ENCODE measurements at places on chromosomes 5 and 9.

DNA sequence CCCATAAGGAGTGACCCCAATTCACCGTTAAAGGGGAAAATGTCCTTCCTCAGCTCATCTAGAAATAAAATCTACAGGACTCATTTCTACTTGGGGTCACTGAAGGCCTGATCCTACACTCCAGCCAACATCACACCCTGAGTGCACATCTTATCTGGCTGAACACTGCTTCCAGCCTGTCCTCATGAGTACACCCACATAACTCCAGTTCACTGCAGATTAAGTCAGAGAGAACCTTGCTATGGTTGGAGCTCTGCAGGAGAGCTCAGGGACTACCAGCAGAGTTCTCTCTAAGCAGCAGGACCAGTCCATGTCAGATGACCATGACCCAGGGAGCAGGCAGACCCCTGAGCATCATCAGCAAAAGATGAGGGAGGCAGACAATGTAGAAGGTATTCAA lies 126.9 kb upstream of the MAP3K1 start:
- DNase-seq = no peak

DNA sequence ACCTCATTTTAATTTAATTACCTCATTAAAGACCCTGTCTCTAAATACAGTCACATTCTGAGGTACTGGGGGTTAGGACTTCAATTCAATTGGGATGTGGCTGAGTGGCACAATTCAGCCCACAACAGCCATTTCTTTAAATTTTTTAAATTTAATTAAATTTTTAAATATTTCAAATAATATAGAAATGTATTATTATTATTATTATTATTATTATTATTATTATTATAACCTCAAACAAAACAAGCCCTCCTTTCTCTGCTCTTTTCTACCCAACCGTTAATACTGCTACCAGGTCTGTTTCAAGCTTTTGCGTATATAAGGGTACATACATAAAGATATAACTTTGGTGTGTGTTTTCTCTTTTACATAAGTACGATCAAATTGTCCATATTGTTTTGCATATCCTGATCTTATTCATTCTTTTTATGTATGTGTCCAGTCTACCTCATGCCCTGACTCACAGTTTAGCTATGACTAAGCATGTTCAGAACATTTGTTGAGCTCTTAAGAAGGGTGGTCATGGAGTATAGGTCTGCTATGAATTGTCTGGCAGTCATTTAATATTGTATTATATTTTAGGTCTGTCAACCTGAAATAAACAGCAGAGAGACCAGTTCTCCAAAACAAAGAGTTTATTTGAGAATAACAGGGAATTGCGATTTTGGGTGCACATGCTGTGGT lies 16.1 kb upstream of the RAB14 start:
- DNase-seq = no peak

GRCh38 chr5:93887678-93888077 lies 146.3 kb upstream of the POU5F2 start:
- DNase-seq = no peak

GRCh38 chr9:128020692-128021091 lies 39.9 kb upstream of the EEIG1 start:
- no peak for DNase-seq

DNA sequence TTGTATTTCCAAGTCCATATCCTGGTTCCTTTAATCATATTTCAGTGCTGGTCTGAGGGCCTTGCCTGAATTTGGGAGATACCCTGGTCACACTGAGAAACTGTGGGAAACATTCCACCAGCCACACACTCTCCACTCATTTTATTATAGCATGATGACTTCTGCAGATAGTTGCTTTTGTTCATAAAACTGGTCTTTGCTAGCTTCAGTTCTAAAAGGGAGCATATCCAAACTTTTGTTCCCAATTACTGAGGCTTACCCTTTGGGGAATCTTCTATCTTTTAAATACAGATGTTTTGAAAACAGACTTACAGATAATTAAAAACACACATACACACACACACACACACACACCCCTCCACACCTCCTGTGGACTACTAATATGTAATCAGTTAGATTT lies 21.0 kb downstream of the DMGDH start:
- no peak for DNase-seq

- no peak for DNase-seq
Measured at GRCh38 chr5:140114341-140115185, 654 bp downstream of the PURA start.

DNA sequence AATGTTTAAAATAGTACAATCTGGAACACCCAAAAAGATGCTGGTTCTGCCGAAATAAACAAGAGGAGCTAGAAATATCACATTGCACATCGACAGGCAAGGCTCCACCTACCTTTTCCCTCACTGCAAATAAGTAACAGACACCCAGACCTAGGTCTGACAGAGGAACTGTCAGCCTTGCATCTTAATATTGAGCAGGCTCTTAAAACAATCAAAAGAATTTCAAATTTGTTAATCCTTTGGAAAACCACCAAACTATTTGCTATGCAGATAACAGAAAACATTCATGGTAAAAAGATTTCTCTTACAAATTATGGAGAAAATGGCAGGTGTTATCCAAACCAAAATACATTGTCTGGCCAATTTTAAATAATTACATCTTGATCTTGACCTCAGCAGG lies 71.3 kb downstream of the FRMD3 start:
- DNase-seq = no peak

DNA sequence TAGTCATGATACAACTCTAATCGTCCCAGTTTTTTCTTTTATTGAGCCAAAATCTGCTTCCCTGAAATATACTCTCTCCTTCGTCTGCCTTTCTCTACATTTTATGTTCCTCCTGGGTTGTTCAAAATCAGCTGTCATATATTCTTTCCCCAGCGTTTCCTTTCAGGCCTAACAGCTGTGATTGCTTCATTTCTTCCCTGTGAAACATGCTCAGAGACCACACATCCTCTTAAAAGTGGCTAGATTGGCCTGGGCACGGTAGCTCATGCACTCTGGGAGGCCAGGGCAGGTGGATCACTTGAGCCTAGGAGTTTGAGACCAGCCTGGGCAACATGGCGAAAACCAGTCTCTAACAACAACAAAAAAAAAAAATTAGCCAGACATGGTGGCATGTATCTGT lies 25.1 kb downstream of the NFX1 start:
- no peak for DNase-seq

DNA sequence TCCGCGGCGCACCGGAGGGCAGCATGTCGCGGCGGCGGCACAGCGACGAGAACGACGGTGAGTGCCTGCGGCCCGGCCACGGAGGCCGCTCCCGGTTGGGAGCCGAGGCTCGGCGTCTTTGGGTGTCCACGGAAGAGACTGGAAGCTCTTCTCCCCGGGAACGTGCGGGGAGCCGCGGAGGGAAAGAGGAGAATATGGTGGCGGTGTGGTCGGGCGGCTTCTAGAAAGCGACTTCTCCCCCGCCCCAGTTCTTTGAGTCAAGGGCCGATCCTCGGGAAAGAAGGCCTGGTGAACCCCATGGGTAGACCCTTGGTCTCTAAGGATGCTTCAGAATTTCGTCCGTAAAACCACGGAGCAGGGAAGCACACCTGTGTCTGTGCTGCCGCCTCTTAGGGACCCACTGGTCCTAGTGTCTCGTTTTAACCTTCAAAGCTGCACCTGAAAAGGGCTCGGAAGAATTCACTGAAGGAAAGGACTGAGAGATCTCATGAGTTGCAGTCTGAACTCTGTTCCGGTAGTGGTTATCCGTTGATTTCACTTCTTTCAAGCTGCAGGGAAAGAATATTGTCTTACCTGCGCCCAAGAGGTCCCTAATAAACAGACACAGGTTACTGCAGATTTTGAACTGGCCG lies 354 bp downstream of the NCBP1 start:
- no peak for DNase-seq

- DNase-seq = no peak
Measured at GRCh38 chr5:107449369-107449768, 221.4 kb downstream of the EFNA5 start.

DNA sequence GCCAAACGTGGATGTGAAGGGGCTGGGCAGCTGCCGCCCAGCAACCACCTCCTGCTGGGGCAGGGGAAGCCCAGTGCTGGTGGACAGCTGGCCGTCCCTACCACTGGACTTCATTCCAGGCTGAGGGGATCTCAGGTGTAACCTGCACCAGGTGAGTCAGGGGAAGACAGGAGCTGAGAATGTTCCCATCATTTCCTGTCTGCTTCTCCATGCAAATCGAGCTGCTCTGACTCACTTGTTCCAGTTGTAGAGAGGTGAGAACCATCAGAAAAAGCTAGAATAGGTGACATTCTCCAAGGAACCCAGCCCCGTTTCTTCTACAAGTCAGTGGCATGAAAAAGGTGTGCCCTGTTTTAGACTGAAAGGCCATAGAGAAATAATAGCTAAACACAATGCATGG lies 21.8 kb upstream of the BARX1 start:
- DNase-seq = no peak

GRCh38 chr5:130514984-130515690 lies 610.9 kb downstream of the CHSY3 start:
- no peak for DNase-seq

DNA sequence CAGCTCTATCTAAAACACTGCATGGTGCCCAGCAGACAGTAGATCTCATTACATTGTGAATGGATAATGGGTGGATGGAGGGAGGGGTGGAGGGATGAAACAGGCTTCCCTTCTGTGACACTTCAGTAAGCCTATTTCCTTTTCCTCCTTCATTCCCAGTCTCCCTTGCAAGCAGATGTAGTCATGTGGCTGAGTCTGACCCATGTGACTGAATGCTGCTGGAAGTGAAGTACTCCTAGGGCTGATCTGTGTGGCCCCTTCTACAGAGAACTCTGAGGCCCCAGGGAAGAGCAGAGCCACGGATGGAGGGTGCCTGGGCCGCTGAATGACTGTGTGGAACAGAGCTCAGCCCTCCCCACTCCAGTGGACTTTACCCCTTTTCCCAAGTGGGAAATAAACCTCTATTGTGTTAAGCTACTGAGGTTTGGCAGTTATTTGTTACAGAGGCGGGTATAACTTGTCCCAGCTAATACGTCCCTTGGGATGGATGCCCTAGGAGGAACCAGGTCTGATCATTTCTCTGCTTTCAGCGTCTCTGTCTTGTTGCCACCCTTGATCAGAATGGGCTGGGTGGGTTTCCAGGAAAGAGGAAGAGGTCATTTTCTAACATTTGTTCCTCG lies 176.1 kb upstream of the MVB12B start:
- no peak for DNase-seq

DNA sequence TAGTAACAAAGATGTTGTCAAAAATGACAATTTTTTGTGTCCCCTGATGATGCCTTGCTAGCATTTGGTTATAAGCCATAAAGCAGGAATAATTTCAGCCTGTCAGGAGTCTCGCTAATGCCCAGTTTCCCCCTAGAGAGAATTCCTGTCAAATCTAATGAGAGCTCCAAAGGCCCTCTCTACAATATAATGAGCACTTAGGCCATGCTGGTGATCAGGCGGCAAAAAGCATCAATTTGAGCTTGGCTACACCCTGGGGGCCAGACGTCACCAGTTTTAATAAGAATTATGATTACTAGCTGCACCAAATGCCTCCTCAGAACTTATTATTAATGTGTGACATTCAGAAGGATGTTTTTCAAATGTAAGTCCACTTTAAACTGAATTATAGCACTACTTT lies 6.1 kb downstream of the TLE1 start:
- DNase-seq = no peak

- DNase-seq = no peak
Measured at GRCh38 chr5:122101636-122102285, 23.7 kb upstream of the LOX start.

DNA sequence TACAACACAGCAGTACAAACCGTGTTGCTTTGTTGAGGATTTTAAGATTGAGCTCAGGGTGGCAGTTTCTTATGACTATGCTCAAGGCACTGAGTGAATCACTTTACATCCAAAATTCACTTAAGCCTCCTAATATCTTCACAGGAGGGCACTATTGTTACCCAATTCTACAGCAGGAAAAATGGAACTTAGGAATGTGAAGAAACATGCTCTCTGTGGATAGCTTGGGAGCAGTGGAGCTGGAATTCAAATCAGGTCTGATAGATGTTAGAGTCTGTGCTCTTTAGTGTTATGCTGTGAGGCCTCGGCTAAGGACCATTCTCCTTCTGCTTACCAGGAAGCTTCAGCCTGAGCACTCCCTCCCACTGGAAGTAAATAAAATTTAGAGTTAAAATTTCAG lies 18.7 kb upstream of the HMHB1 start:
- no peak for DNase-seq

- DNase-seq = no peak
Measured at GRCh38 chr5:62256161-62257019, 49.6 kb upstream of the KIF2A start.

- no peak for DNase-seq
Measured at GRCh38 chr9:15889555-15889954, 336.7 kb downstream of the CCDC171 start.

DNA sequence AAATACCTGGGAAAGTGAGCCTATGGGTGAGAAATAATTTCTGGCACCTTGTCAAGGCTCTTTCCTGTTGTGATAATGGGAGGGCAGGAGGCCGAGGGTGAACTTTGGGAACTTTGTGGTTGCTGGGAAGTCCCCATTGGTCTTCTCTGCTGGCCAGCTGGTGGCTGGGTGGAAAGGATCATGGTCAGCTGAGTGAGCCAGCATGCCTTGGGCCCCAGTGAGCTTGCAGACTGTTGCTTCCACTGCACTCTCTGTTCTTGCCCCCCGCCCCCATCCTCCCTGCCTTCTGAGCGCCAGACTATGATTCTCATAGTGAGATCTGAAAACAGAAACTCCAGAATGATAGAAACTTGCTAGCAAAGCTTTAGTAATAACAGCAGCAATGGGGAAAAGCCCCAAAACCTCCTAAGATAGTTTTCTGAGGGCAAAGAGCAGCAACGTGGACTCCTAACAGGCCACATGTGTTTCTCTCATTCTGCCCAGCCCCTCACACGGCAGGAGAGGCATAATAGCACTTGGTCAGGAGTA lies 139.2 kb upstream of the SMARCA2 start:
- no peak for DNase-seq

DNA sequence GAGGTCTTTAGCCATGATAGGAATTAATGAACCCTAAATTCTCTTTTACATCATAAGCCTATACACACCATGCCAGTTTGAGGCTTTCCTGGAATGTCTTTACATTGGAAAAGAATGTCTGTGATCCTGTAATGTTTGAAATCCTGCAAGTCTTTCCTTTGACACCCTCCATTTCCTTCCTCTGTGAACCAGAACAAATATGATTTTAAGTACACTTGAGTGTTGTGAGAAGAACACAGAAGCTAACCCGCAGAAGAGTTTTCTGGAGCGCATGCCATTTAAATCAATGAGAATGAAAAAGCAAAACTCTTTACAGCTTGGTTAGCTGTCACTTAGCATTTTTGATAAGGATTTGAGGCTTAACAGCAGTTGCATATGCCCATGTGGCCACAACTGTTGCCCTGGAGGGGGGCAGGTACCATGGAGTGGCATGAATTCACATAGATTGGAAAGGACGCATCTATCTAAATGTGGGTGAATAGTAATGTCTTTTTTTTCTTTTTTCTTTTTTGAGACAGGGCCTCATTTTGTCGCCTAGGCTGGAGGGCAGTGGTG lies 372.6 kb downstream of the KDM4C start:
- DNase-seq = no peak

DNA sequence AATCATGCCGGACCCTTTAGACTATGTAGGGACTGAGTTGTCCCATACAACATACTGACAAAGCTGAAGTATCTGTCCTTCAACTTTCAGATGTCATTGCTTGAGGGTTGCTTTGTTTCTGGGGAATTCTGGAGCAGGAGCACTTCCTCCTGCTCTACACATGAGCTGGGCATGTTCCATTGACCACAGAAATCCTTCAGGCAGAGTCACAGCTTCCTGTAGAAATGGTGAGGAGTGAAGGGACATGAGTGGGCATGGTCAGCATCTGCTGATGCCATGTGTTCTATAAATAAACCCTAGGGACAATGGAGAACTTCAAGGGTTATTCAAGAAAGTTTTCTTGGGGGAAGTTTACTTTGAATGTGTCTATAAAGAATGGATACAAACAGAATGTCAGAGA lies 296.6 kb upstream of the FBXL7 start:
- no peak for DNase-seq

Data from stimulated activated CD8-positive, alpha-beta memory T cell treated with anti-CD3 and anti-CD28 coated beads, Interleukin-12 subunit alpha, Interleukin-12 subunit beta, amount 100 ng/mL, for 1 hour (primary cell).